ENCODE measurements at places on chromosomes 5 and 9. TPM values are rescaled to one million over a fixed set of nuclear protein-coding genes. Genes with fewer than 3 reads are reported as not detected.

PCDHA10 gene
- total RNA-seq, result 2.6 TPM

ADGRV1 gene
- 15.4 TPM for total RNA-seq

BAAT gene
- 1.2 TPM for total RNA-seq

SLC34A1 gene
- total RNA-seq, result 2.2 TPM

MARVELD2 gene
- total RNA-seq, result 3.9 TPM

FOXD4 gene
- total RNA-seq, result 3.4 TPM

DAB2 gene
- total RNA-seq, result 87.9 TPM

PCAT7 gene
- total RNA-seq, result 2.6 TPM

SLCO6A1 gene
- 2.9 TPM for total RNA-seq

SMIM33 gene
- 0.72 TPM for total RNA-seq

IGFBPL1 gene
- total RNA-seq, result 2.9 TPM

PIP5KL1 gene
- total RNA-seq, result 1.4 TPM

OTULINL gene
- 3.1 TPM for total RNA-seq

ANKRD34B gene
- 4.1 TPM for total RNA-seq

- no peak for DNase-seq
Observed at GRCh38 chr9:109950710-109951443, 170.9 kb downstream of the PALM2AKAP2 start.

DNA sequence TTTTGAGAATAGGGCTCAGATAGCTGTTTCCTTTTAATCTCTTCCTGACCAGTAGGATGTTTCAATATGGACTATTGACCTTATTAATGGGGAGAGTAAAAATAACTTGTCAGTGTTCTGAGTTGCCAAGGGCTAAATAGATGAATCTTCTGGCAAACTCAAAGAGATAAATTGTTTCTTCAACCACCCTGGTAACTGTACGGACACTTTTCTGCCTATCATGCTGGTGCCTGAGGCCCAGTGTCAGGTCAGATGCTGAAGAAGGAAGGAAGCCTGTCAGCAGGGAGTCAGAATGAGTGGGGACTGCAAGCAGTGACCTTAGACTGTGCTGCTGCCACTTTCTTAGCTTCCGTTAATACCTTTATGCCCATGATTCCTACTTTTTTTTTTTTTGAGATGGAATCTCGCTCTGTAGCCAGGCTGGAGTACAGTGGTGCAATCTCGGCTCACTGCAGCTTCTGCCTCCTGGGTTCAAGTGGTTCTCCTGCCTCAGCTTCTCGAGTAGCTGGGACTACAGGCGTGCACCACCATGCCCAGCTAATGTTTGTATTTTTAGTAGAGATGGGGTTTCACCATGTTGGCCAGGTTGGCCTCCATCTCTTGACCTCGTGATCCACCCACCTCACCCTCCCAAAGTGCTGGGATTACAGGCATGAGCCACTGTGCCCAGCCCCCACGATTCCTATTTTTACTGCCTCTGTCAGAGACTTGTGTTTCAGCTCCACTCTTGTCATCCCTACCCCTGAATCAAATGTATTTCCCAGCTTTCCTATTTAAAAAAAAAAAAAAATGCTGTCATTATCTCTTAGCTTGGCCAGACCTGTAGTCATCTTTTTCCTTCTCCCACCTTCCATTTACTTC is 33.7 kb downstream of the TGFBR1 start:
- DNase-seq, result no peak

GRCh38 chr5:10501554-10502075 is 59.9 kb downstream of the ROPN1L start:
- no peak for DNase-seq

GRCh38 chr5:91079037-91079436 is 304.1 kb downstream of the ARRDC3 start:
- no peak for DNase-seq

GRCh38 chr5:174409070-174409469 is 315.3 kb upstream of the MSX2 start:
- DNase-seq, result no peak

DNA sequence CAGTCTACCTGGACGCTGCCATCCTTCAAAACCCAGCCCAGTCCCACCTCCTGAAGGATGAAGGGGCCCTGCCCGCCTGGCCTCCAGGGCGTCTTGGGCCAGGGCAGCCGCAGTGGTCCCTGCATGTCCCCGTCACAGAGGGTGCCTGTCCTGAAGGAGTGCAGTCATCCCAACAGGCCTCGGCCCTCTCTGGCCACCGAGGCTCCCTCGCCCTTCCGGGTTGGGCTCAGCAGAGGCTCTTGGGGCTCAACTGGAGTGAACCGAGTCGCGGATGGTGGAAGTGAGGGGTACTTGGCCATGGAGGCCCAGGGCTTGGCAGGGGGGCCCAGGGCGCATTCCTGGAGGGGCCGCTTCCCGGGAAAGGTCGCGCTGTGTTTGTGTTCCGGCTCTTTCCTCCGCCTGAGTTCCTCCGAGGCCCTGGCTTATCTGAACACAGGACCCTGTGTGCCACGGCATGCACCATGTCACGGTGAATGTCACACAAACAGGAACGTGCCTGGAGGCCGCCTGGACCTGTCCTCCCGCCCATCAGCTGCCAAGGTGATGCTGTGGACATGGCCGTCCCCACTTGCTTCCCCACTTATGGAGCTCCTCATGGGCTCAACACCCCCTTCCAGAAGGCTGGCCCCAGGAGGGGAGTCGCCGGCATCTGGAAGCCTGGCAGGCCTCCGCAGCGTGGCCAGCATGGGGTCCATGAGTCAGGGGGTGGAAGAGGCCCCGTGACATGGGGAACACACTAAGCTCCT is 25.7 kb upstream of the OBP2B start:
- DNase-seq, result no peak

DNA sequence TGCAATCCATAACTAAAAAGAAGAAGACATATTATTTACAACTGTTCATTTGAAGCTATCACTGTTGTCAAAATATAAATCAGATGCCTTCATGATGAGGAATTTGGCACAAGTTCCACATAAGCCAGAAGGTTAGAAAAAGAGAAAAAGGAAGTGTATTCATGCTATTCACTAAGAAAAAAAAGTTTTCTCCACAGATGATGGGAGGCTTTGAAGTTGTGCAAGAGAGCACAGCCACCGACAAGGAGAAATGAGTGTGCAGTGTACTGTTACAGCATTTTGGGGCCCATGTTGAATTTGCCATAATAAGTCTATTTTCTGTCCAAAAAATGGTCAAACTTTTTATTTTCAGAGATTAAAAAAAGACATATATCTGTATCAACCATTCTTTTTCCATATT is 32.9 kb upstream of the IFNK start:
- peak; percentile 15 for DNase-seq

GRCh38 chr9:117706421-117707116 is 2.4 kb downstream of the TLR4 start:
- DNase-seq, result peak; percentile 66

GRCh38 chr5:171418982-171419687 is at the start of gene FGF18:
FGF18 (plus strand) TSS chr5:171419647; CDS start chr5:171420200, 553 bp downstream.
- peak; percentile 89 for DNase-seq

DNA sequence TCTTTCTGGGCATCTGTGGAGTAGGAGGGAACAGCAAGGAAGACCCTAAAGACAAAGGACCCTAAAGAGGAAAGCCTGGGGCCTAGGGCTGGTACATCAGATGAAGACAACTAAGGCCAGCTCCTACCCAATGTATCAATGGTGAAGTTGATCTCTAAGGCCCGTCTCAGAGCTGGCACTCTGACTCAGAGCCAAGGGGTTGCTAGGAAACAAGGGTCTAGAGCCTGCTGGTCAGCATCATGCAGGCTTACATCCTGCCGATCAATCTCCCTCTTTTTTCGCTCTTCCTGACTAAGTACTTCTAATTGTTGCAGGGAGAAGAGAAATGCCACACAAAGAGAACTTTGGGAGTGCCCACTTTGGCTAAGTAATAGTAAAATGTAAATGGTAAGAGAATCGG is 26.2 kb downstream of the TRIM32 start:
- no peak for DNase-seq

- DNase-seq, result peak; percentile 26
Observed at GRCh38 chr5:4862500-4862899, 277.6 kb upstream of the ADAMTS16 start.

GRCh38 chr5:151249281-151249680 is 3.7 kb upstream of the GM2A start:
- DNase-seq, result no peak

- peak; percentile 52 for DNase-seq
Observed at GRCh38 chr5:84715091-84715490, 330.4 kb upstream of the EDIL3 start.

- peak; percentile 73 for DNase-seq
Observed at GRCh38 chr9:94298949-94299599, 29.4 kb downstream of the NUTM2F start.

DNA sequence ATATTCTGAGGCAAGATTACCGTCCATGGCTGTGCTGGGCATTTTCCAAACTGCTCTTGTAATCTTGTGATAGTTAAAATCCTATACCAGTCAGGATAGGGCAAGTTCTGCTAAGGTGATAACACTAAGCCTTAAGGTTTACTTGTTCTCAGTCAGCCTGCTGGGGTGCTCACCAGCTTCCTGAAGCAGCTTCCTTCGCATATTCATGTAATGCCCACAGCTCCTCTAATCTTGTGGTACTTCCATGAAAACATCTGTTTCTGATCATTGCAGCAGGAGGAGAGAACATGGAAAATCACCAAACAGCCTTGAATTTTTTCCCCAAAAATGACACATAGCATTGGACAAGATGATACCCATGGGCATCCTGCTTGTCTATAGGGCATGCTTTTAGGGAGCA is 473.2 kb downstream of the MED10 start:
- DNase-seq, result peak; percentile 29

- DNase-seq, result no peak
Observed at GRCh38 chr9:112554516-112554915, 67.9 kb downstream of the KIAA1958 start.

- DNase-seq, result peak; percentile 53
Observed at GRCh38 chr9:110016340-110016739, 191.6 kb downstream of the C9orf152 start.

DNA sequence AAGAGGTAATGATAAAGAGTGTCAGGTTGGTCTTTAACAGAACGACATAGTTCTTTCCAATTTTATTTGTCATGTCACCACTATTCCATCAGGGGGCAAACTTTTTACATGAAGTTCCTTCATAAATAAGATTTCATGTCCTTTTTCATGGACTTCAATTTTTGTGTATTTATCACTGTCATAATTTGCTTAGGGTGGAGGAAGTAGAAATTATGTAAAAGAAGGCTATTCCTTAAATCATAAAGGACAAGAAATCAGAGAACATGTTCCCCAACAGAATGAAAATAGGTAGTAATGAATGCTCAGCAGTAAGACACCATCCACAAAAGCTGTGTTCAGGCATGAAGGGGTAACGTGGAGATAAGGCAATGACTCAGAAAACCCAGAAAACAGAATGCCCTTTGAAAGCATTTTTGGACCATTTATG is 72.7 kb downstream of the ZFAND5 start:
- peak; percentile 75 for DNase-seq

- DNase-seq, result no peak
Observed at GRCh38 chr5:181255836-181256578, 4.9 kb downstream of the TRIM52 start.

DNA sequence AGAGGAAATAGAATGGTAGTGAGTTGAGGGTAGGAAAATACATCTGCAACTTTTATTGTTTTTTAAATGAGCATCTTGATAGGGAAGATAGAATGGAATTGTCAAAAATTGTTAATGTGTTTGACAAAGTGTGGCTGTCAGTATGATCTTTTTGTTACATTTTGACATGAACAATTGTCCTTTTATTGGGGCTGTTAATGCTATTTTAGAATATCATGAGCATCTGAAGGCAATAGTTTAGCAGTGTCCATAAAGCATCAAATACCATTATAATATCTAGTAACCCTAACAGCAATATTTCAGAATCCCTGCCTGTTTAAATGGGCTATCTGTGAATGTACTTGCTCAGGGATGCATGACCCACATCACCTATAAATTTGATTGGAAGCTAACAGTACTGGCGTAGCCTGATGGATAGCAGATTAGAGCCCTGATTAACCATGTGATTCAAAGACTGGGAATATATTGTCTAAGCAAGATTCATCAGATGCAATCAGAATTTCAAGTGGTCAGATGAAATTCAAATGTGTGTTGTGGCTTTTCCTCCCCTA is 37.8 kb downstream of the TLE4 start:
- no peak for DNase-seq

GRCh38 chr9:20643660-20644059 is 21.4 kb upstream of the MLLT3 start:
- DNase-seq, result no peak

DNA sequence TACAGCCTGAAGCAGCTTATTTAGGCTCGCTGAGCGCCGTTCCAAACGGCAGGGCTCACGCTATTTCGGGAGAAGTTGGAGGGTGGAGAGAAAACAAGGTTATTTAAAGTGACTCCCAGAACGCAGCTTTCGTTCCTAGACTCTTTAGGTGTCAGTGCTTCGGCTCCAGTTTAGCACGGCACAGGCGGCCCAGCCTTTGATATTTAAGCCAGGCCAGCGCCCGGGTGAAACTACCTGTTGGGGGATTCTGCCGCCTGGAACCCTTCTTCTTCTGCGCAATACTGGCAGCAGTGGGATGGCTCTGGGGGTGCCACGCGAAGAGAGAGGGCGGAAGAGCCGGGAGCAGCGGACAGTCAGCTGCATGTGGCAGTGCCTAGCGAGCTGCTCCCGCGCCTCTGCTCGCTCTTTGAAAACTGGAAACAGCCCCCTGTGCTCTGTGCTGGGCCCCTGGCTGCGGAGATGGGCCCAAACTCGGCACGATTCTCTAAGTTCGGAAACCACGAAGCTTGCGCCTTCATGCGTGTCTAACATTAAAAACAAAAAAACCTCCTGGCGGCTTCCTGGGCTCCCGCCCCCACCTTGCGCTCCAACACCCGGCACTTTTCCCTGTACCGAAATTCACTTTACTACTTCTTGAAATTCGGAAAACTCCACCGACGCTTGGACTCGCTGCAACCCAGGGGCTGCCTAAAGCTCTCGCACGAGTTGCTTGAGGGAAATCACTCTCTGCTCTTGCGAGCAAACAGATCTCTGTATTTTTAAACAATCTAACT is 34.6 kb upstream of the NFIB start:
- DNase-seq, result peak; percentile 43

DNA sequence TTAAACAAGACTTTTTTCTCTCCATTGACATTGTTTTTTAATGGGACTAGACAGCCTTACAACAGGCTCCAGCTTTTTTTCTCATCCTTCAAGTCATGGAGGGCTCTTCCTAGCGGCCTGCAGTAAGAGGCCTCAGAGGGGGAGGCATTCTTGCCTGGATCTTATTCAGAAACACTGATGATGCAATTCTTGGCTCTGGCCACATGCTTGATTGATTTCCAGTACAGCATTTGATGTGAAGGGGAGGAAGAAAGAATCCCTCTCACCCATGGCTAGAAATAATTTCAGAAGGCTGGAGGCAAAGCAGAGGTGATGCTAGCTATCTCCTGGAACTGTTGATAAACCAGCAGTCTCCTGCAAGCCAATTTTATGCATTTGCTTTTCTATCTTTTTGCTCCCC is 324.8 kb downstream of the PRELID2 start:
- DNase-seq, result peak; percentile 72

DNA sequence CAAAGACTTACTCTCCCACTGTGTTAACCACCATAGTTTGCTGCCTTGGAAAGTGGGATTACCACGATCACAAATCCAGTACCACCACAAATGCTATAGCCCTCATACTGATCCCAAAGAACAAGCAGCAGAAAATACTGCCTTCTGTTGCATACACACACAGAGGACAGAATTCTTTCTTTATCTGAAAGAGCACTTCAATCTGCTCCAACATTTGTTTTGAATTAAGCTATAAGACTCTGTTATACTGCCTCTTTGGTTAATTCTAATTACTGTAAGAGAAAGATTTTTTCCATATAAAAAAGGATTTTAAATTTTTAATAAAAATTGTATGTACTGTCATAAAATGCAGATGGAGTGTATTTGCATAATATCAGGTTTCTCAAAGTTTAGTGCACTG is 69.8 kb downstream of the YIPF5 start:
- no peak for DNase-seq

- no peak for DNase-seq
Observed at GRCh38 chr5:88093765-88094164, 174.9 kb downstream of the TMEM161B start.

All from umbilical cord (tissue), 2 donors.